Fibroblast of the aortic adventitia (primary cell): ENCODE measurements at places on chromosomes 5 and 9.

DNA sequence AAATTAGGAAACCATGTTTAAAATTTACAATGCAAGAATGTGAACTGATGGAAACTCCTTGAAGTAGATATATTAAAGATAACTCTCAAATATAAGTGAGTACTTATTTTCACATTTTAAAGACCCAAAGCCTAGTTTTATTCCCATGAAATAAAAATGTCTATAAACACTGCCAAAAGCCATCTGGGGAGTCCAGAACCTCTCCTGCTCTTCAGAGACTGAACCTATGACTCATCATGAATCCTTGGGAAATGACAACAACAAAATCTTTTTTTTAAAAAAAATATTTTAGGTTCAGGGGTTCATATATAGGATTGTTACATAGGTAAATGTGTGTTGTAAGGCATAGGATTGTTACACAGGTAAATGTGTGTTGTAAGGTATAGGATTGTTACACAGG lies 33.8 kb upstream of the FYB1 start:
- DNase-seq, result peak; percentile 22

DNA sequence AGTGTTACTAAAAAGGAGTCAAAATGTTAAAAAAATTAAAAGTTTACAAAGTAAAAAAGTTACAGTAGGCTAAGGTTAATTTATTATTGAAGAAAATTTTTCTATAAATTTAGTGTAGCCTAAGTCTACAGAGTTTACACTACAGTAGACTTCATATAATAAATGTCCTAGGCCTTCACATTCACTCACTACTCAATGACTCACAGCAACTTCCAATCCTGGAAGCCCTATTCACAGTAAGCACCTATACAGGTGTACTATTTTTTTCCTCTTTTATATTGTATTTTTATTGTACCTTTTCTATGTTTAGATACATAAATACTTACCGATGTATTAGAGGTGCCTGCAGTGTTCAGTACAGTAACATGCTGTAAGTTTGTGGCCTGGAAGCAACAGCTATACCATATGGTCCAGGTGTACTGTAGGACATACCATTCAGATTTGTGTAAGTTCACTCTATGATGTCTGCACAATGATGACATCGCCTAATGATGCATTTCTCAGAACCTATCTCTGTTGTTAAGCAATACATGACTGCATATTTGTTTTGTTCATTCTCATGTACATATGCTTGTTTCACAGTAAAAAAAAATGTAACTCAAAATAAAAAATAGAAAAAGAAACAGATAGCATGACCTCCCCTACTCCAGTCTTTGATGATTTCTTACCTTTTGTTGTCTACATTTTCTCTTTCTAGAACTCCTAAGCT lies 64.7 kb downstream of the NR3C1 start:
- DNase-seq, result peak; percentile 66

DNA sequence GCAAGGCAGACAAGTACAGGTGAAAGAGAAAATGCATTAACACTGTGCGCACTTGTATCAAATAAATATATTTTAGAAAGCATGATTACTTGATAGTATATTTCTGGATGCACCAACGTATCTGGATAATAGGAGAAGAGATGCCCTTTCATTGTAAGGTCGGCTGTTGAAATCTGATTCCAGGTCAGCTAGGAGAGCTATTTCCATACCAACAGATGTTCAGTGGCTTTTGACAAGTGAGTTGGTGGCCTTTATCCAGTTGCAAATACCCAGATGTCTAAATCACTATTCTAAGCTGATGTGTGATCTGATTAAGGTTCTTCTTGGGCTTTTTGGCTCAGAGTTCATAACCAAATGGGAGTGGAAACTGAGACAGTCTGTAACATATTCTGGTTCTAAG lies 128.2 kb upstream of the TBCA start:
- DNase-seq, result no peak

GRCh38 chr9:86828631-86829030 lies 118.7 kb downstream of the GAS1 start:
- no peak for DNase-seq

DNA sequence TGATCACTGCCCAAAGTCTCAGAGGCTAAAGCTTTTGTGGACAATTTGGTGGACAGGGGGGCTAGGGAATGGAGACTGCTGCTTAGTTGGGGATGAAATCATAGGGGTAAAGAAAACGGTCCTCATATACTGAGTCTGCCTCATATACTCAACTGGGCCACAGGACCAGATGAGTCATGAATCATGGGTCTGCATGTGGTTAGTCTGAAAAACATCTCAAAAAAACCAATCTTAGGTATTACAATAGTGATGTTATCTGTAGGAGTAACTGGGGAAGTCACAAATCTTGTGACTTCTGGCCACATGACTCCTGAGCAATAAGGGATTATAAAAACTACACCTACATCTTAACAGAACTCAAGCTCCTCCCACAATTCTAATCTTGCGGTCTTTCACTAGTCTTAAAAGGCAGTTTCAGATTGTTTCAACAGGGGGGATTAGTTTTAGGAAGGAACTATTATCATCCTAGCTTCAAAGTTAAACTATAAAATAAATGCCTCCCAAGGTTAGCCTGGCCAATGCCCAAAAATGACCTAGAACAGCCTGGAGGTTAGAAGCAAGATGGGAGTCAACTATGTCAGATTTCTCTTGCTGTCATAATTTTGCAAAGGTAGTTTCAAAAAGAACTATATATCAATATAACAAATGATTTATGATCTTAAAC lies 17.5 kb downstream of the TMEM161B start:
- DNase-seq, result peak; percentile 22

- DNase-seq, result peak; percentile 75
Measured at GRCh38 chr5:103472830-103473229, 89.8 kb downstream of the NUDT12 start.

DNA sequence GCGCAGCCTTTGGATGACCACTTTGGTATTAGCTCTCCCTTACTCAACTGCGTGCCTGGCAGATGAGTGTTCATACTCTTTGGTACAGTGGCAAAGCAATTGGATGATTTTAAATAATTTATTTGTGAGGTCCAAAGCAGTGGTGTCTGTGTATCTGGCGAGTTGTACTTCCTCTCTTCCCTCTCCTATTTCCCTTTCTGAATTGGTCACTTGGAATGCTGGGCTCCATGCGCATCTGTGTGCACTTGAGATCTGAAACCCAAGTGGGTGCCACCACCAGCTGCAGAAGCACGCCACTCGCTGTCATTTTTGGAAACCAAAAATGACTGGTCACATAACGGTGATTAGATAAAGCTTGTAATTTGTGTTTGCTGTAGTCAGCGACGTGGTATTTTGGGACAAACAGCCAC lies 386.0 kb upstream of the KLF4 start:
- no peak for DNase-seq

- DNase-seq, result no peak
Measured at GRCh38 chr9:942805-943580, 33.5 kb upstream of the DMRT3 start.

DNA sequence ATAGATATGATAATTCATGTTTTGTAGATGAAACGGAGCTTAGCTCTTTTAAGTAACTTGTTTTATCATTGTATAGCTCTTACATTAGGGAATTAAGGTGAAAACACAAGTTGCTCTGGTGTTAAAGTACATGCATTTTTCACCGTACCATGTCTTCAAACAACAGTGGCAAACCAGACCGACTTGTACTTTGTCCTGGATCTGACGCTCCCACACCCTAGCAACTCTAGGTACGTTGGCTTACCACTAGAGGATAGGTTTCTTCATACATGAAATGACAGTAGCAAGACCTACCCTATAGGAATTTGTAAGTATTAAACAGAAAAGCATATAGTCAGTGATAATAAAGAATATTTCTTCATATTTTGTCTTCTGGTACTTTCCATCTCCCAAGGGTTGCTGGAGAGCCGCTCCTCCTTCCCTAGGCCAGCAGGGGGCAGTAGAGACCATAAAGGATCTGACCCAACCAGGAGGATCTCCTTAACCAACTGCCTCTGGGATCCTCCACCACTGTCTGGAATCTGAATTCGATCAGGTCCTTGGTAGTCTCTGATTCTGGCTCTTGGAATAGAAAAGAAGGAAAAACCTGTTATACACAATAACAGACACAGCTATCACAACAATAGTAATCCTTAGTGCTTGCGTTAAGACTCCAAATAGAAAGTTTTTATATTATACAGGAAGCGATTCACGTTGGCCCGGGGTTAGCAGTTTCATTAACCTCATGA lies 136.7 kb downstream of the CAVIN4 start:
- peak; percentile 63 for DNase-seq
